C1 segment of cervical spinal cord (tissue), 14 donors: ENCODE measurements at places on chromosomes 4 and X.

DNA sequence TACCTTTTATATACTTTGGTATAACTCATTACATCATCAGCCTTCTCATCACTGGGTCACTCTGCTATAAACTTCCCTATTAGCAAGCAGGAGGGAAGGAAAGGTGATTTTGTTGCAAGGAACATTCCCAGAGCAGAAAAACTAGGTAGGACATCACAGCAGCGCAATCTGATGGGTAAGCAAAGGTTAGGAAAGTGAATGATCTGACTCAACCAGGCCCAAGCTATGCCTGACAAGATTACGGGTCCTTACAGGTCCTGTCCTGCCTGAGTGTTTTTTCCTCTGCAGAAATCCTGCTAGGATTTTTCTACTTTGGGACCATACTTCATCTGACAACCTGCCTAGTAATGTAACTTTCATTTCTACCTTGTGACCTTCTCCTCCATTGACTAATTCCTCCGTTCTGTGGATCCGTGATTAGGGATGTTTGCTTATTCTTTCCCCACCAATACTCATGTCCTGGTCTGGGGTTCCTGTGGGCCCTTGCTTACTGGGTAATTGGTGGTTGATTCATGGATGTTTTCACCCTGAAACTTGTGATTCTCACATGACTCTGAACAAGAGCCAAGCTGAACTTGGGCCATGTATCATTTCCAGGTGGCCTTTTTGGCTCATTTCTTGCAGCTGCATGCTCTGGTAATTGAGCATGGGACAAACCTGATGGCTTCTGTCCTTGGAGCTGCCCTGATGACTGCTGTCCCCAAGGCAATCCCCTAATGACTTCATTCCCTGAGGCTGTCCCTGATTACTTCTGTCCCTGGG is 111.9 kb upstream of the KIT start:
- DNase-seq, result no peak

GRCh38 chrX:5117816-5118215 is 1110.9 kb downstream of the NLGN4X start:
- no peak for DNase-seq

DNA sequence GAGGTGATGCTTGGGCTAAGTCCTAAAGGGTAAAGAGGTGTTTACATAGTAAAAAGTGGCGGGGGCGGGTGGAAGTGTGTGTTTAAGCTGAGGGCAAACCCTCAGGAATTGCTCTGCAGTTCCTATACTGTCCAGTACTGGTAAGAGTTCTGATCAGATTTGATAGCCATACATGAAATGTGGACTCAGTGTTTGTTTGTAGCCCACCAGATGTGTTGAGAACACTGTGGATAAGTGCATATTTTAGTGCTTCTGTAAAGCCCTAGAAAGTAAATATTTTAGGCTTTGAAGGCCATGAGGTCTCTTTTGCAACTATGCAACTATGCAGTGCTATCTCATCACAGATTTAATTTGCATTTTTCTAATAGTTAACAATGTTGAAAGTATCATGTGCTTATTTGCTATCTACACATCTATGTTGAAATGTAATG is 80.7 kb upstream of the EOLA2 start:
- DNase-seq, result no peak

DNA sequence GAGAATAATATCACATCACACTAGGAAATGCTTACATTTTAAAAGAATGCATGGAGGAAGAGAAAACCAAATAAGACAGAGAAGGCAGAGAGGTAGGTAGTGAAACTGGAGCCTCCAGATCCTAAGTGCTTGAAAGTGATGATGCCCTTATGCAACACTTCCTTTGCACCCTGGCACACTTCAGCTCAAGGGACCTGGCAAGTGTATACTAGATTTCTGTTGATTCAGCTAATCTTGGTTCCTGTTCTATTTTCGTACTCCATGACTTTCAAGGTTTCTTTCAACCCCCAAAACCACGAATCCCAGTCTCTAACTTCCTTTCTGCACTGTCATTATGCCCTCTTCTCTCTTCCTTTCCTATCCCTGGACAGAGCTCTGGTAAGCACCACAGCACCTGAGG is 36.9 kb upstream of the SH3KBP1 start:
- no peak for DNase-seq

- no peak for DNase-seq
Measured at GRCh38 chr4:26751838-26752237, 108.8 kb upstream of the STIM2 start.

DNA sequence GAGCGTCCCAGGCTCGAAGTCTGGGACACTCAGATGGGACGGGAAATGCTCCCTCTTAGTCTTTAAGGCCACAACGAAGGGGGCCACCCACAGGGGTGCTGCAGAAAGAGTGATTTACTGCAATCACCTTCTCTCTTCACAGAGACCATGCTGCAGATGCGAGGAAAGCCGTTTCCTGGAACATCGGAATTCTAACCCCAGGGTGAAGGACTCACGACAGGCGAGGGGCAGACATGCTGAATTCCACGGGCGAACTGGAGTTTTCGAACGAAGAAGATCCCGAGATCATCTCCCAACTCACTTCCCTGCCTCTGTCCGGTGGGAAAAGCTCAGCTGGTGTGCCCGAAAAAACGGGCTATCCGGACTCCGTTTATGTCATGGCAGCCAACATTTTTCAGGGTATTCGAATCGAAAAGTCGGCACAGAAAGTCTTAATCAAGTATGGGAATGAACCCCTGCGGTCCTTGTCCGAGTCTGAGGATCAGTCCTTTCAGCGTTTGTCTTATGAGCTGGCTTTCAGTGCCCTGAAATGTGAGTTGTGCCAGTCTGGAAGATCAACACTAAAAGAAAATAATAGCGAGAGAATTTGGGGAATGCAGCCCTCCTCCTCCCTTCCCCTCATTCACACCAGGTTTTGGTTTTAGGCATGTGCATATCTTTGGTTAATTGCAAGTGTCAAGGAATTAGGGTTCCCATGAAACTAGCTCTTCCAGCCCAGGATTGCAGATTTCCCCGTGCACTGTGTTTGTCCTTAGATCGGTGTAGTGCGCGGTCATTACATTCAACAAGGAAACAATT is 905 bp downstream of the NSUN7 start:
- DNase-seq, result no peak

DNA sequence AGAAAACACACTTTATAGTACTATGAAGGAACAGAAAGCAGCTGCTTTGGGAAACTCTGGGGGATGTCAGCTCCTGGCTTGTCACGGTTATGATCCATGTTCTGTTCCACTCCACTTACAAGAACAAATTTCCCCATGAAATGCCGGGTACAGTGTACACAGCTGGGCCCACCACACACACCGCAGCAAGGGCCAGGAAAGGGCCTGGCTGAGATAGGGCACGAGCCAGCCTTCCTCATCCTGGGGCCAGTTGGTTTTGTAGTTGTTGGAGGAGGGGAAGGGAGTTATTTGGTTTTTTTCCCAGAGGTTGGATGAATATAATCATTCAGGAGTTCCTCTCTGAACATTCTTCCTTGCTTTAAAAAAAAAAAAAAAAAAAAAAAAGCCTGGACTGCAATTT is 56.8 kb downstream of the SEPSECS start:
- DNase-seq, result no peak

DNA sequence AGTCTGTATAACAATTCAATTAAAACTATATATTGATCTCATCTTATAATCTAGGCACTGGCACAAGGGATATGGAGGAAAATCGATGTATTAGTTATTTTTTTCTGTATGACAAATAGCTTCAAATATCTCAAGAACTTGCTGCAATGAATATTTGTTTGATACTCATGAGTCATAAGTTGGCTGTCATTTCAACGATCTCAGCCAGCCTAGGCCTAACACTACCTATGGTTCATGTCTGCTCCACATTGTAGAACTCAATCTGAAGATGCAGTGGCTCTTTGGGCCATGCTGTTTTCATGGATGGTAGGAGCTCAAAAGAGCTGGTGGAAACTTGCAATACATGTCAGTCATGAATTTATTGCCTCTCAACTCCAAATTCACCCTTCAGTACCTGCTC is 44.7 kb downstream of the MAGEB17 start:
- DNase-seq, result no peak

- no peak for DNase-seq
Measured at GRCh38 chr4:40718586-40718985, 31.2 kb upstream of the NSUN7 start.

DNA sequence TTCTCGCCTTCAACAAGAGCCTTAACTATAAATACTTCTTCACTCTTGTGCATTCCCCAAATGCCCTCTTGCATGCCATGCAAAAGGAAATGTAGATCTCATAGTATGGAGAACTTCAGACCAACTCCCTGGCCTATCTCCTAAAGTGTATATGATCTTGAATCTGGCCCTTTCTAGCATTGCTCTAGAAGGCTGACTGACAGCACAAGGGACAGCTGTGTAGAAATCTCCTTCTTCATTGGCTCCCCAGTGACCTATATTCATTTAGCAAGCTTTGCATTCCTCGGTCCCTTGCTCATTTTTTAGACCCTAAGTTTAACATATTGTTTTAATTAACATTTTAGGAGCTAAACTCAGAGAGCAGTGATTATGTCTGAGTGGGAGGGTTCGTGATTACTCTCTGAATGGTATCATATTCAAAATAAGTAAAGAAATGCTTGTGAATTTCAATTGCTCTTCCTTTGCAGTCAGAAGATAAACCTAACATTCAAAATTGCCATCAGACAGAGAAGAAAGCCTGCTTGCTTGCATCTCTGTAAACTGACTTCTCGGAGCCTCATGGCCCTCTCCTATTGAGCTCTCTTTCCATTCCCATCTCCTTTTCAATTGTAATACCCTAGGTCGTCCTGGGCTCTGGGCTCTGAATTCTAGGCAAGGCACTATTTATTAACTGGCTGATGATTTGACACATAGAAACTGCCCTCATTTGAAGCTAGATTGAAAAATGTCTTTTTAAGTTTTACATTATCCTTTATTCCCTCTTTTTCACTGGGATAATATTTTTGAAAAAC is 120.3 kb upstream of the PRKG2 start:
- DNase-seq, result no peak

- DNase-seq, result no peak
Measured at GRCh38 chrX:138856881-138857604, 145.5 kb upstream of the FGF13 start.

- DNase-seq, result no peak
Measured at GRCh38 chrX:14501327-14501726, 28.0 kb upstream of the GLRA2 start.

DNA sequence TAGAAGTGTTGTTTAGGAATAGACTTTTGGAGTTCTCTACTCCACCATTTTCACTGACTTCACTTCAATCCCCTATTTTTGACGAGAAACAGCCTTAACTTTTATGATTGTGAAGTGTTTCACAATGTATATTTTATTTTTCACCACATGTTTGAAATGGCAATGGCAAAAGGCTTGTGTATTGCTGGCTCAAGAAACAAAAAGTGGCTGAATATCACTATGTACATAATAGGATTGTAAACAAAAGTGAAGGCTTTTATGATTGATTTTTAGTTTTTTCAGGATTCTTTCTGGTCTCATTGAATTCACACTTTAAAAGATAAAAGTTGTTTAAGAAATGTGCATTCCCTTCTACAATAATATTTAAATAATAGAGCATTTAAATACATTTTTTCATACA is 18.2 kb downstream of the MAGEB5 start:
- DNase-seq, result no peak

GRCh38 chr4:150805183-150806025 is 209.7 kb downstream of the LRBA start:
- no peak for DNase-seq

GRCh38 chr4:126541820-126542219 is 1090.9 kb upstream of the INTU start:
- DNase-seq, result no peak

DNA sequence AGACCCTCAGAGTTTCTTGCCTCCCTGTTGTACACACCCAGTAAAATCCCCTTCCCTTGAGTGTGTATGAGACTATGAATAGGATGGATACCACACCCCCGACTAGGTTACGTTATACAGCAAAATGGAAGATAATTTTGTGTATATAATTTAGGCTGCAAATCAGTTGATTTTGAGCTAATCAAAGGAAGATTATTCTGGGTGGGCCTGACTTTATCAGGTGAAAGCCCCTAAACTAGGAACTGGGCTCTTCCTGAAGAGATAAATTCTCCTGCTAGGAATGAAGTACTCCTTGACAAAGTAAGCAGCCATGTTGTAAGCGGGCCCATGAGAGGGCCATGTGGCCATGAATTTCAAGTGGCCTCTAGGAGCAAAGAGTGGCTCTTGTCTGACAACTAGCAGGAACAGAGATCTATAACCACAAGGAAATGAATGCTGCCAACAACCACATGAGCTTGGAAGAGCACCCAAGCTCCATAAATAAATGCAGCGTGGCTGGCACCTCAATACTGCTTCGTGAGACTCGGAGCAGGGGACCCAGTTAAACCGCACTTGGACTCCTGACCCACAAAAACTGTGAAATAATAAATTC is 646.4 kb downstream of the IL1RAPL1 start:
- DNase-seq, result no peak

DNA sequence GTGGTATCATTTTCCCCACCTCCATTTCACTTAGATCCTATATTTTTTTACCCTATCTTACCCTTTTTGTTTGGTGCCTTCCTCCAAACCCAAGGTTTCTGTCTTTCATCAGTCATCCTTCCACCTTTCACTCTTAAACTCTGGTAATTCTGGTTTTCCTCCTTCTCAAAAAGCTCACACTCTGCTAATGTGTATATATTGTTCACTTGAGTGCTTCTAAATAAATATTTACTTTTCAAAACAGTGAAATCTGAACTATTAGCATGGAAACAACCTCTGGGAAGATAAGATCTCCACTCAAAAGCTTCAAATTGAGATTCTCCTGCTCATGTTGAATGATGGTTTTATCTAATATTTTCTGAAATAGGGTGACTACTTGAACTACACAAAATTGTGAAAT is 21.5 kb downstream of the XIAP start:
- no peak for DNase-seq

- no peak for DNase-seq
Measured at GRCh38 chr4:67770422-67770821, 16.2 kb upstream of the GNRHR start.

- DNase-seq, result no peak
Measured at GRCh38 chr4:185246453-185246852, 37.1 kb downstream of the SNX25 start.

DNA sequence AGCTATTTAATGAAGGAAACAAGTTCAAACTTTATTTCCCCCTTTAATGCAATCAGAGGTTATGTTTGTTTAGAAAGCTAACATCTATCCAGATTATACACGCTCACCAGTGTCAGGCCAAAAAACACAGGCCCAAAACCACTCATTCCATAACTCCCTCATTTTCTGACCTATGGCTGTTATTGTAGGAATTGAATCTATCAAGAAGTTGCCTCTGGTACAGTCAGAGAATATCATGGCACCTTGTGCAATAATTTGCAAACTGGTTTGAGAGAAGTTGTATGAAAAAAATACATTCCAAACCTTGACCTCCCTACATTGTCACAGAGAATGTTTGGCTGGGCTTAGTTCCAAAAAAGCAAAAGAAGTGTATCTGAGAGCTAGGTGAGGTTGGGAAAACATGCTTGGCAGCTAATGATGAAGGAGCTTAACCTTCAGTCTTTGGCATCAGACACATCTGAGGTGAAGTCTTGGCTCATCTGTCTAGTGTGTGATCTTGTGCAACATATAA is 591.0 kb downstream of the ANKRD50 start:
- no peak for DNase-seq

GRCh38 chr4:105634402-105635080 is 73.9 kb downstream of the INTS12 start:
- DNase-seq, result no peak

- no peak for DNase-seq
Measured at GRCh38 chr4:107856901-107857300, 32.2 kb downstream of the SGMS2 start.
